ENCODE measurements at places on chromosomes 3 and 15.

GRCh38 chr15:39919748-39920509 lies at the start of gene GPR176:
Gene GPR176 (minus strand): TSS chr15:39920266. CDS start chr15:39920026, 240 bp downstream.
- H3K27ac ChIP-seq = peak within 1 kb of the TSS; percentile 52
- peak within 1 kb of the TSS; percentile 88 for H3K4me3 ChIP-seq
- H3K27me3 ChIP-seq = peaks cover 42% of the 10 kb centered on the region
- H3K4me1 ChIP-seq = peaks cover 27% of the 10 kb centered on the region
- peak; percentile 56 for DNase-seq
- no peaks in the 10 kb centered on the region for H3K36me3 ChIP-seq

GRCh38 chr3:138066383-138066782 lies 49.0 kb downstream of the DZIP1L start:
- H3K4me1 ChIP-seq = no peaks in the 10 kb centered on the region
- H3K36me3 ChIP-seq = peaks cover 19% of the 10 kb centered on the region
- no peak overlapping the region for H3K27ac ChIP-seq
- H3K4me3 ChIP-seq = no peak overlapping the region
- DNase-seq = no peak

- H3K27ac ChIP-seq = peak overlapping the region; percentile 65
- H3K4me1 ChIP-seq = peaks cover 5% of the 10 kb centered on the region
- H3K4me3 ChIP-seq = no peak overlapping the region
- peaks cover 19% of the 10 kb centered on the region for H3K27me3 ChIP-seq
- no peaks in the 10 kb centered on the region for H3K36me3 ChIP-seq
Observed at GRCh38 chr15:89226359-89227221, 5.2 kb upstream of the RLBP1 start.

- no peaks in the 10 kb centered on the region for H3K36me3 ChIP-seq
- DNase-seq = no peak
- H3K4me3 ChIP-seq = no peak overlapping the region
- H3K27me3 ChIP-seq = peaks cover 8% of the 10 kb centered on the region
Observed at GRCh38 chr15:36784098-36784670, 204.8 kb downstream of the CDIN1 start.

GRCh38 chr3:108946292-108947285 lies 7.1 kb downstream of the GUCA1C start:
- H3K4me3 ChIP-seq = no peak overlapping the region
- no peaks in the 10 kb centered on the region for H3K36me3 ChIP-seq
- peaks cover 3% of the 10 kb centered on the region for H3K27me3 ChIP-seq
- H3K27ac ChIP-seq = no peak overlapping the region
- DNase-seq = no peak

DNA sequence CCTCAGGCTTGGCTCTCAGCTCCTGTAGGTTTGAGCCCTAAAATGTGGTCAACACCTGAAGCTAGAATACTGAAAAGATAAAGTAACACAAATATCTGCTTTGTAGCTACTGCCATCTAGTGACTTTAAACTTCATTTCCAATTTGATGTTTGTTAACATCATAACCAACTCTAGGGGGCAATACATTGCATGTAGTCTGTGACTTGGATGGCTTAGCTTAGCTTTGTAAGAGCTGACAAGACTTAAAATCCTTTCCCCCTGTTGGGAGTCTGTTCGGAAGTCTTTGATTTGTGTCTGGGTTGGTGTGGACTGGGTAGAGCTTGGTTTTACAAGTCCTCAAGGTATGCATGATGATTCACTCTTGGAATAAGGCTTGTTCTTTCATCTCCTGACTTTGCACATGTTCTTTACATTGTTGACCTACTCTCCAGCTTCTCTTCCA lies 51.7 kb downstream of the SCN11A start:
- H3K4me3 ChIP-seq = no peak overlapping the region
- H3K36me3 ChIP-seq = peaks cover 5% of the 10 kb centered on the region
- peaks cover 4% of the 10 kb centered on the region for H3K27me3 ChIP-seq
- no peaks in the 10 kb centered on the region for H3K4me1 ChIP-seq
- no peak overlapping the region for H3K27ac ChIP-seq

- H3K36me3 ChIP-seq = no peaks in the 10 kb centered on the region
- peaks cover 20% of the 10 kb centered on the region for H3K27me3 ChIP-seq
- H3K27ac ChIP-seq = peak overlapping the region; percentile 20
- H3K4me1 ChIP-seq = peaks cover 15% of the 10 kb centered on the region
Observed at GRCh38 chr15:86060674-86061073, 19.0 kb upstream of the AGBL1 start.

DNA sequence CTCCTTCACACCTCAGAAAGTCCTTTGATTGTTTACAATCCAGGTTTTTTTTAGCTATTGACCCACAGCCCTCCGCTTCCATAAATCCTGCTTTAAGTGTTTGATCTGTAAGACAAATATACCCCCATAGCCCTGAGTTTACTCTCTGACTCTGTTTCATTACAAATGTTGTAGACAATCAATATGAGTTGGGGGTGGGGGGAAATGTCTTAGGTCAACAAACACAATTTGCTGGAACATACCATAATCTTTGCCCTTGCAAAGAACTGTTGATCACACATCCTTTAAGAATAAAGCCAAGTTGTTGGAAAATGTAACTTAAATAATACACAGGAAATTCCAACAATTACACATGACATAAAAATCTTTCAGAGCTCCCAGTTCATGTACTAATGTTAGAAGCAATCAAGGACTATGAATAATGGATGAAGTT lies 301.8 kb upstream of the SEMA6D start:
- H3K27me3 ChIP-seq = no peaks in the 10 kb centered on the region
- DNase-seq = peak; percentile 9
- peak overlapping the region; percentile 73 for H3K27ac ChIP-seq
- H3K36me3 ChIP-seq = no peaks in the 10 kb centered on the region
- peak overlapping the region; percentile 13 for H3K4me3 ChIP-seq

DNA sequence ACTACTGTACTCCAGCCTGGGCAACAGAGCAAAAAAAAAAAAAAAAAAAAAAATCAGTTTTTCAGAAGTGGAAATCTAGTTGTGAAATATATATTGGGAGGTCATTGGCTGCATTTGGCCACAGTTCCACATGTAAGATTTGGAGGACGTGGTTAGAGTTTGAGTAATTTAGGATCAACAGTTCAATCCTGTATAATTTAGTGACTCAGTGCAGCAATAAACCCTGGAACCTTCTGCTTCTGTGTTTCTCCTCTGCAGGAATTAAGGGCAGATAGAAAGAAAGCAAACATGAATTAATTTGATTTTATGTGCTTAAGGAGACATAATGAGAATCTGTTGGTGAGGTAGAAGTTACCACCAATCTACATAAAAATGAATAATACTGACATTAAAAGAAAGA lies 347.0 kb downstream of the PTPRG start:
- no peak for DNase-seq
- H3K4me3 ChIP-seq = no peak overlapping the region
- H3K36me3 ChIP-seq = peaks cover 6% of the 10 kb centered on the region
- H3K27ac ChIP-seq = no peak overlapping the region
- H3K4me1 ChIP-seq = peaks cover 70% of the 10 kb centered on the region

DNA sequence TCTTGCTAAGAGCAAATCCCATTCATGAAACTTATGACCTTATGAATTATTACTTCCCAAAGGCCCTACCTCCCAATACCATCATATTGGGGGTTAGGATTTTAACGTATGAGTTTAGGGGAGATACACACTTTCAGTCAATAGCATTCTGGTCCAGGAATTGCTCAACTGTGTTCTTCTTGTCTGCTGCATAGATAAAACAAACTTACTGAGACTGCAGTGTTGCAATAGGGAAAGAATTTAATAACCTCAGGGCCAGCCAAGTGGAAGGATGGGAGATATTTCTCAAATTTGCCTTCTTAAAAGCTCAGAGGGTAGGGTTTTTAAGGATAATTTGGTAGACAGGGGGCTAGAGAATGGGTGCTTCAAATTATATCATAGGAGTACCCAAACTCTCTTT lies 625.8 kb downstream of the OTOL1 start:
- no peaks in the 10 kb centered on the region for H3K36me3 ChIP-seq
- H3K27ac ChIP-seq = no peak overlapping the region
- H3K27me3 ChIP-seq = no peaks in the 10 kb centered on the region
- H3K4me1 ChIP-seq = no peaks in the 10 kb centered on the region
- H3K4me3 ChIP-seq = no peak overlapping the region

GRCh38 chr3:176948151-176948550 lies 249.1 kb downstream of the TBL1XR1 start:
- no peak overlapping the region for H3K27ac ChIP-seq
- H3K27me3 ChIP-seq = no peaks in the 10 kb centered on the region
- H3K36me3 ChIP-seq = no peaks in the 10 kb centered on the region
- H3K4me1 ChIP-seq = peaks cover 50% of the 10 kb centered on the region
- no peak for DNase-seq
- H3K4me3 ChIP-seq = no peak overlapping the region
